Activated CD4-positive, alpha-beta T cell treated with anti-CD3 and anti-CD28 coated beads, Interleukin-2, Interleukin-4, amounts not matched to agents 100 ng/mL and 50 ng/mL, durations not matched to agents 16 hours and 8 hours (primary cell): ENCODE measurements at places on chromosomes 5 and 9.

GRCh38 chr5:59485629-59486439 lies 407.7 kb downstream of the PDE4D start:
- no peak for DNase-seq

- no peak for DNase-seq
Observed at GRCh38 chr9:37325778-37326177, 96.7 kb upstream of the GRHPR start.

GRCh38 chr9:114729706-114730105 lies 47.7 kb upstream of the TEX48 start:
- DNase-seq: no peak

DNA sequence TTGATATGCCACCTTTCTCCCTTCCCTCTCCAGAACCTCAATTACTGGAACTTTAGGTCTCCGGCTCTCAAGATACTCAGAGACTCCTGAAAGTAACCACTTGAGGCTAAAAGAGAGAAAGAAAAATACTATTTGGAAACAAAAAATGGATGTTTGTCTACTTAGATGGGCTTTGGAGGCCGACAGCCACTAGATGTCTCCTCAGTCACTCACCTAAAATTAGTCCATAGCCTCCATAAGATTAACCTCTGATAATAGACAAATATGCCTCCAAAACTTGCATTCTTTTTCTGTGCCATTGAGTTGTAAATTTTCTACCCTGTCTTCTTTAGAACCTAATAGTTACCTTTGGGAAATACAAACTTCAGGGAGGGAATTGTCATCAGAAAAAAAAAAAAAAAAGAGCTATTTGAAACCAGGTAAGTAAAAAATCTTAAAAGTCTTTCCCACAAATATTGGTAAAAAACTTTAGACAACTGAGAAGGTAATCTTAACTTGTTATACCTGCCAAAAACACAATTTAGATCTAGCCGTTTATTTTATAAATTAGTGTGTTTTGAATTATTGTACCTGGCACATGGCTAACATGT lies 11.2 kb upstream of the PCDH1 start:
- no peak for DNase-seq

DNA sequence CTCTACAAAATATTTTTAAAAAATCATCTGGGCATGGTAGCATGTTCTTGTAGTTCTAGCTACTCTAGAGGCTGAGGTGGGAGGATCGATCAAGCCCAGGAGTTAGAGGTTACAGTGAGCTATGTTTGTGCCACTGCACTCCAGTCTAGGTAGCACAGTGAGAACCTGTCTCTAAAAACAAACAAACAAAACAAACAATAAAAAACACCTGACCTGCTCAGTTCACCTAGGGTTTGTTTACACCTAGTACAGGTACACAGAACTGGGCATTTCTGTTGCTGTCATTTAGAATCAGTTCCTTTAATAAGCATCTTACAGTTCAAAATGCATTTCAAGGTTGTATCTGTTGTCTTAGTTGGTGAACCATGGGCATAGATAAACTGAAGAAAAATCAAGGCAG lies 95.3 kb downstream of the MEGF10 start:
- no peak for DNase-seq

- DNase-seq: no peak
Observed at GRCh38 chr5:136811551-136811950, 446.2 kb upstream of the TRPC7 start.

DNA sequence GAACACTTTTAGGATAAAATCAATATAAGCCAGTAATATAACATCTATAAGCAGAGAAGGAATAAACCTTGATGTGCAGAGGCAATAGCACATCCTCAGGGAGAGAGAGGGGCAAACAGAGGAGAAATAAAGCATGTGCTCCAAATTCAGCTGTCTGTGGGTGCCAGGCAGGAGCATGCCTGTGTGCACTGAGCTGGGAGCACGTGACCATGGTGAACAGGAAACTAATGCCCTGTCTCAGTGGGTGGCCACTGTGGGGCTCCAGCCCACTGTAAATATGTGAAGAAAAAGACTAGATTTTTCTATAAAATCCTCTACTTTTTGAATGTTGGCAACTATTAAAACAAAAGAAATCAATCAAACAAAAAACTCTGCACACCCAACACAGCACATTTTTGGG lies 55.3 kb downstream of the FYB1 start:
- DNase-seq: peak; percentile 53

- DNase-seq: no peak
Observed at GRCh38 chr9:115042781-115043509, 75.0 kb downstream of the TNC start.

DNA sequence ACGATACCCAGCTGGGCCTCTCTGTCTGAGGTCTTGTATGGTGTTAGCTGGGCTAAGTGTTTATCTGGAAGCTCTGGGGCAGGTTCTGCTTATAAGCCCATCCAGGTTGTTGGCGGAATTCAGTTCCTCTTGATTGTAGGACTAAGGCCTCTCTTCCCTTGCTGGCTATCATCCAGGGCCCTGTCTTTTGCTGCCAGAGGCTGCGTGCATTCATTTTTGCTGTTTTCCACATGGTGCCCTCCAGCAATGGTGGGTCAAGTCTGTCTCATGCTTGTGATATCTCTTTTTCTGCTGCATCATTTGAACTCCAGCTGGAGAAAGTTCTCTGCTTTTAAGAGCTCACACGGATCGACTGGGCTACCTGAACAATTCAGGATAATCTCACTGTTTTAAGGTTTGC lies 105.7 kb upstream of the ZNF618 start:
- DNase-seq: no peak

DNA sequence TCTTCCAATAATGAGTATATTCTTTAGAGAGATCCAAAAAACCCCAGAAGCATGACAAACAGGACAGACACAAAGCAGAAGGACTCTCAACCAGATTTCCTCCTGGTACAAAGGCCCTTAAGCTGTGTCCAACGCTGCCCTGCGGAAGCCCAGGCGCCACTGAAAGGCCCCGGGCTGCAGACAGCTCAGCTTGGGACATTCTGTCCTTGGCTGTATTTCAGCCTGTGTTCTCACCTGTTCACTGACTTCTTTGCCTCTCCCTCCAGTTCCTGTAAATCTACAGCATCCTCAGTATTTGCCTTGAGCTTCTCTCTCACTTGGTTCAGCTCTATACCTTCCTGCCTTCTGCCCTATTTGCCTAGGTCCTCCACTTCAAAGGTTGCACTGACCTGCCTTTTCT lies 96.5 kb downstream of the SH3TC2 start:
- no peak for DNase-seq
